Stimulated activated CD8-positive, alpha-beta memory T cell treated with anti-CD3 and anti-CD28 coated beads, Interleukin-7, amount 100 ng/mL, for 48 hours (primary cell): ENCODE measurements at places on chromosomes 1 and 21.

- no peak for DNase-seq
Observed at GRCh38 chr1:208165659-208166058, 78.5 kb downstream of the PLXNA2 start.

- no peak for DNase-seq
Observed at GRCh38 chr21:42262831-42263231, 43.9 kb downstream of the ABCG1 start.

DNA sequence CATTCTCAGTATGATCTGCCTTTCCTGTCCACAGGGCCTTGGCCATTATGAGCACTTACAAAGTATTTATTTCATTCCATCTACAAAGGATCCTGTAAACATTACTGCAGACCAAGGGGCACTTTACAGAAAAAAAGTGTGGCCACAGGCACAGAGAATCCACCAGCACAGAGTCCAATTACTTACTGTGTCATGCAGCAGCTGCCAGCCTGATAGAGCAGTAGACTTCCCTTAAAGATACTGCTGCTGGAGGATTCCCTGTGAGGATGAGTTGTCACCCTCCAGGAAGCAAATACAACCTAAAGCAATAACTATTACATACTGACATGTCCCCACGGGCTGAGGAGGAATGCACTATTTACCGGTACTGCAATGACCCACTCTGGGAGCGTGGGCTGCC lies 97.1 kb upstream of the COG2 start:
- no peak for DNase-seq

DNA sequence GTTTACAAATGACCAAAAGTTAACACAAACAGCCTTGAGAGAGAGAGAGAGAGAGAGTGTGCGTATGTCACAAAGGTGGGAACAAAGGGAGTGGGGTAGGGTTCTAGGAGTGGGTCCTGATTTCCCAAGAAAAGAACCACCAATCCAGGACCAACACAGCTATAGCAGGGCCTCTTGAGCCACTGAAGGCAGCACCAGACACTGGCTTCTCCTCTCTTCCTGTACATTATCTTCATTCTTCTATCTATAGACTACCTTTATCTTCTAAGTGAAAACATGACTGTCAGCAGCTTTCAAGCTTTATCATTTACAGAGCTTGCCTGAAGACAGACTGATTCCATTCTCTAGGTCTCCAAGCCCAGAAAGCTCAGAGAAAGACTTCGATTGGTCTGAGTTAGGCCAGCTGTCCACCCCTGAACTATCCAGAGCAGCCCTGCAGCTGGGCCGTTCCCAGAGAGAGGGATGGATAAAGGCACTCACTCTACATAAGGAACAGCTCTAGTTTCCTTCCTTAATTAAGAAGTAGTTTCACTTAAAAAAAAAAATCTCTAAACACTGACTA lies 11.2 kb downstream of the ALG14 start:
- DNase-seq = no peak

DNA sequence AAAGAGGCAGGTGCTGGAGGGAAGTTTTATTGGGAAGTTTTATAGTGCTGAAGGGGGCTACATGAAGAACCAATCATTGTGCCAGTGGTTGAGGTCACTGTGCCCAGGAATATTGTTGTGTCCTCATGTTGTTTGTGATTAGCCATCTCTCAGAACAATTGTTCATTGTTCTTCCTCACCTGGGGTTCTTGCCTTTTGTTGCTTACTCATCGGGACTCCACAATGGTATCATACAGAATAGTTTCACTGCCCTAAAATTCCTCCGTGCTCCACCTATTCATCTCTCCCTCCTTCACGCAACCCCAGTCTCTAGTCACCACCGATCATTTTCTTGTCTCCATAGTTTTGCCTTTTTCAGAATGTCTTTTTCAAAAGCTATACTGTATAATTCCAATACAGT lies 38.9 kb upstream of the CDC14A start:
- no peak for DNase-seq

DNA sequence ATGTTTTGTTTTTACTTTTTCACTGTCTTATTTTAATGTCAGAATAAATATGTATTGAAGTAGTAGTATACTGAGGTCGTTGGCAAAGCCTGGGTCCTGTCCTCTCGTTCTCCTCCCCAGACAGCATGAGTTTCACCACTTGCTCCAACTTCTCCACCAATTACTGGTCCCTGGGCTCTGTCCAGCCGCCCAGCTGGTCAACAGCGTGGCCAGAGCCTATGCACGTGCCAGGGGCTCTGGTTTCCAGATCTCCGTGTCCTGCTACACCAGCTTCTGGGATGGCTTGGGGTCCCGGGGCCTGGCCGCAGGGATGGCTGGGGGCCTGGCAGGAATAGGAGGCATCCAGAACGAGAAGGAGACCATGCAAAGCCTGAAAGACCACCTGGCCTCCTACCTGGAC lies 19.3 kb downstream of the PTPN14 start:
- no peak for DNase-seq

DNA sequence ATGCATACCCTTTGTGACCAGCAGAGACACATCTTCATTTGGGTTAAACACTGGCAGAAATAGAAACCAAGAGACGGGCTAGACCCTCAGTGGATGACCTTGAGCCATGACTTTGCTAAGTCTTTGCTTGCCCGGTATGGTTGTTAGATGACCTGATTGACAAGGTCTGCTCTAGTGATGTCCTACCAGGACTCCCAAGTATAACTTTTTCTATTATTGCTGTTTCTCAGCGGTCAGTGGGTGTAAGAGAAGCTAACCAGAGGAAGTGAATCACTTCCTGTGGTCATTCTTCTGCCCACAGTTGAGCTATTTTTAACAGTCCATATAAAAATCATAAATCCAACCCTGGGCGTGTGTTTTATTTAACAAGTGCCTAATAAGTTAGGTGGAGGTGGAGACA lies 126.2 kb upstream of the ETS2 start:
- DNase-seq = no peak

DNA sequence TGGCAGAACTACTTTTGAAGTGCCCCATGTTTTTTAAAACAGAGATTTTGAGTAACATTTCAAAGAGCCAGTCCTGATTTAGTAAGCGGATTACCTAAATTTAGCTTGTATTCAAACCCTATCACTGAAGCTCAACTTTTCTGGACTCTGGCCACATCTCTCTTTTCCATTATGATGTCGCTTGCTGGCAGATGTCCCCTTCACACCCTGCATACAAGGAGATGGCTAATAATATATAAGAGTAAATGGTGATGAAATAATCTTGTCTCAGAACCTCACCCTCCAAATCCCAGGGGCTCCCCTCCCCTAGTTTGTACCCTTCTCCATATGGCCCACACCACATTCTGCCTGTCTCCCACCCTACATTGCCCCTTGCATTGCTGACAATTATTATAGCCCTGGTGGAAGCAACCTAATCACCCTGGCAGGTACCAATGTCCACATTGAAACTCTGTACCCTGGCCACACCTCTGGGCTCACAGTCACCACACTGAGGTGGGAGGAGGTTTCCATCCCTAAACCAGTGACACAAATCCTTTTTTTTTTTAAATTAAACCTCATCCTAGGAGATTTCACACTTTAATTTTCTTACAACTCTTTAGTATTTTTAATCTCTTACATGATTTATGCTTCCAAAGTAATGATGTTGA lies 106.0 kb upstream of the SYT6 start:
- DNase-seq = no peak

DNA sequence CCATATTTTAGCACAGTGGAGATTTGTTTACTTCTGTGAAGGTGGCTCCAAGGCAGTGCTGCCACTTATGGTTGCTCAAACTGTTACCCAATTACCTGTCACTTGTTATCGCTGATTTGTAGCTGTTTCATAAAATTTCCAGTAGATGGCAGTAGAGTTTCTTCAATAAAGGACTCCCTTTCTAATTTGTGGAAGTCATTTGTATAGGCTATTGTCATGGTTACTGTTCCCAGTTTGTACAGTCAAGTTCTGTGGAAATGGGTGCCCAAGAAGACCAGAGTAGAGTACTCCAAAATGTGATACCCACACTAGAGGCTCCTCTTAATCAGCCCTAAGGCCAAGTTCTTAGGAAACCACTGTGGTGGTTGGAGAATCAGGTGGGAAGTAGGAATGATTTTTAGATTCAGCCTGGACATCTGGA lies 186.1 kb downstream of the CLEC20A start:
- no peak for DNase-seq

GRCh38 chr21:29989634-29990234 lies 49.9 kb upstream of the GRIK1 start:
- no peak for DNase-seq

GRCh38 chr1:92759361-92759760 lies 25.5 kb downstream of the EVI5 start:
- no peak for DNase-seq

DNA sequence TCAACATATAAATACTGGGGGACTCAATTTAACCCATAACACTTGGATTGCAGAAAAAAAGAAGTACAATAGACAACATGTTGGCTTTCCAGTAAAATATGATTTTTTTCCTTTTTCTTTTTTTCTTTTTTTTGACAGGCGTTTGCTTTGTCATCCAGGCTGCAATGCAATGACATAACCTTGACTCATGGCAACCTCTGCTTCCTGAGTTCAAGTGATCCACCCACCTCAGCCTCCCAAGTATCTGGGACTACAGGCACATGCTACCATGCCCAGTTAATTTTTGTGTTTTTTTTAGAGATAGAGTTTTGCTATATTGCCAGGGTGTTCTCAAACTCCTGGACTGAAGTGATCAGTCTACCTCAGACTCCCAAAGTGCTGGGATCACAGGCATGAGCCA lies 1512.0 kb upstream of the PRMT6 start:
- DNase-seq = no peak

DNA sequence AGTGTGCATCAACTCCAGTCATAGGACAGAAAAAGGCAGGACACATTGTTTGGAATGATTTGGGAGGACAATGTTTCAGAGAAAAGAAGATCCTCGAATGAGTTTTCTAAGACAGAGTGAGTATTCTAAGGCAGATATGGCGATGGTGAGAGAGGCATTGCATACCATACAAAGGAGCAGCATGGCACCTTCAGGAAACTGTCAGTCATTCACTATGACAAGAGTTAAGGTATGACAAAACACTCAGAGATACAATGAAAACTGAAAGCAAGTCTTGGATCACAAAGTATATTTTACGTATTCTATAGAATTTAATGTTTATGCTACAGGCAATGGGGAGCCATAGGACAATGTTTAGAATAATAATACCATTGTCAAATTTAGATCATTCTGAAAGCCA lies 337.4 kb upstream of the LYPLAL1 start:
- no peak for DNase-seq

- DNase-seq = no peak
Observed at GRCh38 chr1:42164551-42165420, at the start of gene GUCA2A. Gene GUCA2A, minus strand, starts transcription at chr1:42164745. Its CDS starts 33 bp downstream, at chr1:42164712.

DNA sequence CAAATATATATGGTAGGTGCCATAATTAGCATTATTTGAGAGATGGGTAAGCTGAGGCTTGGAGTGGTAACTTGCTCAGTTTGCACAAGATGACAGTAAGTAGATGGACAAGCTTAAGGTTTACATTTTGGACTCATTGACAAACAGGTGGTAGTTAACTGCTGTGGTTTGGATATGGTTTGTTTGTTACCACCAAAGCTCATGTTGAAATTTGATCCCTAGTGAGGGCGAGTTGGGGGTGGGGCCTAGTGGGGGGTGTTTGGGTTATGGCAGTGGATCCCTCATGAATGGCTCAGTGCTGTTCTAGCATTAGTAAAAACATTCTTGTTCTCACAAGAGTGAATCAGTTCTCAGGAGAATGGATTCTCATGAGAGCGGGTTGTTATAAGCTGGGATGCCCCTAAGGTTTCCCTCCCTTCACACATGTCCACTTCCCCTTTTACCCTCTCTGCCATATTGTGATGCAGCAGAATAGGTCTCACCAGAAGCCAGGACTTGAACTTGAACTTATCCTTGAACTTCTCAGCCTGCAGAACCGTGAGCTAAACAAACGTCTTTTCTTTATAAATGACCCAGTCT lies 6.6 kb upstream of the PRRX1 start:
- DNase-seq = no peak

DNA sequence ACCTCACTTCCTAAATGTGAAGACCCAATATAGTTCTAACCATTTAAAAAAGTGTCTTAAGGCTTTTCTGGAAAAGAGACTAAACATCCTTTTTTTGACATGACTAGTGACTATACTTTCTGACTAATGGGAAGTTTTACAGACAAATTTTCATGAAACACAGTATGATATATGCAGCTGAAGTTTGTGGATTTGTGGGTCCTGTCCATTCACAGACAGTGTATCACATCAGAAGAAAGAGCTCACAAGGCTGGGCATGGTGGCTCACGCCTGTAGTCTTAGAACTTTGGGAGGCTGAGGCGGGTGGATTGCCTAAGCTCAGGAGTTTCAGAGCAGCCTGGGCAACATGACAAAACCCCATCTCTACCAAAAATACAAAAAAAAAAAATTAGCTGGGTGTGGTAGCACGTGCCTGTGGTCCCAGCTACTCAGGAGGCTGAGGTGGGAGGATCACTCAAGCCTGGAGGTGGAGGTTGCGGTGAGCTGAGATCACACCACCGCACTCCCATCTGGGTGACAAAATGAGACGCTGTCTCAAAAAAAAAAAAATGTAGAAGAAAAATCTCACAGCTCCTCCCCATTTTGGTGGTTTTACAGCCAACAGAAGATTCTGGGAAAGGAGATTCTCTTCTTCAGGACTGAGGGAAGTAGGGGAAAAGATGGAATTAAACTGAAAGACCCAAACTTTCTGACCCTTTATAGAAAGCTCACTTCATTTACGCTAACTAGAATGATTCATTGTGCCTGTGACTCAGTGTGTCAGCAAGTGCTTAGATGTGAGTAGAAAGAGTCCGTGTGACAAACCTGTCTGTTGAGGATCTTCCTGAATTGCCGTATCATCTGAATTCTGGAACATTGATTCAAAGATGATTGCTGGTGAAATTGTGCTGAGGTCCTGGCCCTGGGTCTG lies 15.2 kb upstream of the YRDC start:
- DNase-seq = no peak

DNA sequence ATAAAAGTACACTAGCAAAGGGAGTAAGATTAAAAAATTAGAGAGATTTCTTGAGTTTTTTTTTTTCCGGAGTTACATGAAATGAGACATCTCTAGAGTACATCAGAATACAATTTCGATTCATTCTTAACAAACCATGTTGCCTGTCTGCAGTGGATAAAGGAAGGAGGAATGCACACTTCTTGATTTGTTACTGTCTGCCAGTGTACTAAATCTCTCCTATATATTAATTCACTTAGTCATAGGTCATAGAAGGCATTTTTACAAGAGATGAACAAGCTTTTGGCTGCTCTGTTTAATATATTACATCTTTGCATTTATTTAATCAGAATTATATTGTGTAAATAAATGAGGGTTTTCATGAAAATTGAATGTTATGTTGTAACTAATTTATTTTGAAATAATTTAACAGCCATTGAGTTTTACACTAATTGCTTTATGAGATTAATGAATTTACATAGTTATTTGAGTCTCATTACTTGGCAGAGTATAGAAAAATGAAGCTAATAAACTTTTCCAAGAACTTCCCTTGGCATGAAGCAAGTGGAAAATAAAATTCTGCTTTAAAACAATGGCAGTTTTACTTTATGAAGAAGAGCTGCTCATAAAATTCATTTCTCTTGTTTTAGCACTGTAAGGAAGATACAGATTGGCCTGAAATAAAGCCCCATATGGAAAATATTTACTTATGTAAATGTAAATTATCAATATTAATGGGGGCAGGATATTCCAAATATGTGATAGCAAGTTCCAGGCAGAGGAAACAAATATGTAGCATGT lies 1284.7 kb downstream of the BRINP3 start:
- DNase-seq = no peak

- no peak for DNase-seq
Observed at GRCh38 chr1:55386456-55386855, 171.3 kb upstream of the USP24 start.
